ENCODE measurements at places on chromosomes 12 and 14.

DNA sequence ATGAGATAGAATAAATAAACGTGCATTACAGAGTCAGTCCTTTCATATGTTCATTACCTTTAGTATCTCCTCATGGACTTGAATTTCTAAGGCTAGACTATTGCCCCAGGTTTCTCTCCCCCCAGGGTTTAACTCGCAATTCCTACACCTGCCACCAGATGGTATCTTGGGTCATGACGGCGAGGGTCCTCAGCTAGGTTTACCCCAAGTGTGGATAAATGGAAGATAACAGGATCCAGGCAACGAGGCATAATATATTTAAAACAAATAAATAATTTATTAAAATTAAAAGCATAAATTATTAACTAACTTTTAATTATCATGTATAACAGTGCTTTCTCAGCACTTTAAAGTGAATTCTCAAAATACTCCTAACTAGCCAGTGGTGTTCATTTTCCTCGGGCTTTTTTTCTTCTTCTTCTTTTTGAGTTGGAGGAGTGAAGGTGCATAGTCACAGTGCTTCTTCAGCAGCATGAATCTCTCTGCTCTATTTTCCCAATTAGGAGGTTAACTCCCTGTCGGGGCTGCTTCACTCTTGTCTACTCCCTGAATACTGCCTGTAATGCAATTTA lies 243.5 kb upstream of the CAND1 start:
- DNase-seq: peak; percentile 50

DNA sequence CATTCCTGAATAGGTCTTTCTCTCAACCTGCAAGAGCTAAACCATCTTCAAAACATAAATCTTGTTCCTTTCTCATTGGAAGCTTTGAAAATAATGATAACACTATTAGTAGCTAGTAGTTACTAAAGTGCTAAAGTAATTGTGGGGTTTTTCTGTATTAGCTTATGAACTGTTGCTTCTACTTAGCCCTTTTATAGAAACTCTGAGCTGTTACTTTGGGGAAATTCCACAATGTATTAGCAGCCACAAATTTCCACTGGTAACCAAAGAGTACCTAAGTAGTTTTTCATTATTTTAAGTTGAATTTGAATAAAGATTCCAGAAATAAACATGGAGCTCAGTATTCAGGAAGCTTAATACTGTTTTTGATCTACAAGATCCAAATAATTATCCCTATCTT lies 6.4 kb upstream of the MAPK1IP1L start:
- DNase-seq: no peak

DNA sequence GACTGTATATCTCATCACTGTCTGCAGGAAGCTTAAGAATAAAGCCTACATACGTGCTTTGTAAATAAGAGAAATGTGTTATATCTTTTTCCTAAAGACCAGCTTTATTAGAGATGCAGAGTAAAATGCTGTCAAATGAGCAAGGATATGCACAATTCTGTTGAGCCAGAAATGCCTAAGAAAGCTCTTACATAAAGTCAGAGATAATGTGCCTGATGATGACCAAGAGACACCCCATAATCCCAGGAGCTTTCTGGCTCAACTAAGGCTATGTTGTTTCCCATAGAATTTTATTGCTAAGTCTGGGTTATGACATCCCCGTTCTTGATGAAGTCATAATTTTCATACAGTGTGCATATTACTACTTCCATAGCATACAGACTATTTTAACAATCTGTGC lies 209.9 kb downstream of the GALC start:
- DNase-seq: no peak

- no peak for DNase-seq
Measured at GRCh38 chr12:59874781-59875180, 279.0 kb downstream of the SLC16A7 start.

GRCh38 chr14:42480255-42480654 lies 873.6 kb downstream of the LRFN5 start:
- no peak for DNase-seq

DNA sequence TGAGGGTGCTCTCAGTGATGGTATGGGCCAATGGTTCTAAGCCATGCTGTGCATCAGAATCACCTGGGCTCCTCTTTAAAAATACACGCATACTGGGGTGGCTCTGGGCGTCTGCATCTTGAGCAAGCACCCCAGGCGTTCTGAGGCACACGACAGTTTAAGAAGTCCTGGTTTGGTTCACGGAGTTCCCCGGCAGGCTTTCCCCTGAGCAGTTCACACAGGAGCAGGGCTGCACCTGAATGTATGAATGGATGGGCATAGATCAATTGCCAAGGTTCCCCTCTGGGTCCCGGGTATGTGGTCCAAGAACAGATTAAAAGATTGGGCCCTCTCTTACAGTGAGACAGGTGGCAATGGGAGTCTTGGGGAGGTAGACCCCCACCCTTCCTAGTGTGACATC lies 395.3 kb downstream of the DPF3 start:
- DNase-seq: no peak

DNA sequence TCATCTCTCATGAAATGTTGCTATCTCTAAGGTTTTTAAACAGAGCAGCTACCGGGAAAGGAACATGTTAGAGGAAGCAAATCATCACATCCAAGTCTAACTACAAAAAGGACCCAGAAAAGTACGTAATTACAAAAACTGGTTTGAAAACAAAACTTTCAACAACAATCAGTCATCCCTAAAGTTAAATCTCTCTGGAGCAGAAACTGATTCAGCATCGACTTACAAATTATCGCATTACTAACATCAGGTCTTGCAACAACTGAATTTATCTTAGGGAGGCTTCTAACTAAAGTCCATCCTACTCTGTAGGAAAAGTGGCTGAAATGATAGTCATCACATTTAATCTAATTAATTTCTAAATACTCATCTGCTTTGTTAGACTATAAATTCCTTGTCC lies 137.0 kb downstream of the MED13L start:
- no peak for DNase-seq

- DNase-seq: peak; percentile 69
Measured at GRCh38 chr12:108629824-108630476, 3.7 kb downstream of the SELPLG start.

GRCh38 chr14:95876761-95877538 lies at the start of gene TUNAR:
Gene TUNAR, plus strand, starts transcription at chr14:95876832.
- peak; percentile 18 for DNase-seq

DNA sequence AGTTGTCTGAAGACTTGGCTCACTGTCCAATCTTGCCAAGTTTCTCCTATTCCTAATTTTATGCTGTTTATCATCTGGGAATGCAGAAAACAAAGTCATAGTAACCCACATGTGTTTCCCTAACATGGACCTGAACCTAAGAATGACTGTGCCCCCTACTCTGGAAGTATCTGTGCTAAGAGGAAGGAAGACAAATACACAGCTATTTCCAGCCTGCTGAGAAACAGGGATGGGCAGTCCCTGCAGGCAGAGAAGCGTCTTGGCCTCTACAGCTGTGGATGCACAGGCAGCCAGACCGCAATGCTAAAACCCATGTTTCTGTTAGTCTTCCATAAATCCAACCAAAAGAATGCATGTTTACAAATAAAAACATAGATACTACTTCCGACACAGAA lies 56.2 kb downstream of the DUSP16 start:
- DNase-seq: no peak

GRCh38 chr14:76964695-76965094 lies 63.8 kb downstream of the IRF2BPL start:
- peak; percentile 65 for DNase-seq

GRCh38 chr12:66956300-66956699 lies 277.4 kb upstream of the GRIP1 start:
- no peak for DNase-seq

- DNase-seq: no peak
Measured at GRCh38 chr12:91703491-91704283, 442.0 kb downstream of the BTG1 start.

- DNase-seq: no peak
Measured at GRCh38 chr14:53526200-53526599, 373.1 kb upstream of the DDHD1 start.

DNA sequence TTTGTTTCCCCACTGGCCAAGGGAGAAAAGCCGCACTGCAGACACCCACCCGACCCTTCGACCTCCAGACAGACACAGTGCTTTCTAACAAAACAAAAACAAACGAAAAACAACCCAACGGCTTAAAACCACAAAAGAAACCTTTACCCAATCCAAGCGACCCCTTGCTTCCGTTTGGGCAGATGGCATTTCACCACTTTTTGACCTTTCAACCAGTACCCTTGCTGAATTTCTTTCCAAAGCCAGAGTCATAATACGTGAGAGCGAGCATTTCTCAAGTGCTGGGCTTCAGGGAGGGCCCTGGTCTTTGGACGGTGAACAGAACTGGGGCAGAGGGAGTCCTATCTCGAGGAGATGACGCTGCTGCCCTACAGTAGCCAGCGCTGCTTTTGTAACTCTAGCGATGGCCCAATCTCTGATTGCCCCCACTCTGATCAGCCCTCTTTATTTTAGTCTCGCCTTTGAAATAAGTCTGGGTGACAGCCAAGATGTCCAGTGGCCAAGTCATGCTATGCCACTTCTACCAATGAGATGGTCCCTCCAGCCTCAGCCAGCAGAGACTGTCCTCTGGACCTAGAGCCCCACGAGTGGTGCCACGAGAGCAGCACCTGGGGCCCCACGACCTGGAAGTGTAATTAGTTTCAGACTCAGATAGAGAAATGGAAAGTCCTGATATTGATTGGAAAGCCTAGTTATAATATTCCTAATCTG lies 21.9 kb upstream of the ADIPOR2 start:
- no peak for DNase-seq

DNA sequence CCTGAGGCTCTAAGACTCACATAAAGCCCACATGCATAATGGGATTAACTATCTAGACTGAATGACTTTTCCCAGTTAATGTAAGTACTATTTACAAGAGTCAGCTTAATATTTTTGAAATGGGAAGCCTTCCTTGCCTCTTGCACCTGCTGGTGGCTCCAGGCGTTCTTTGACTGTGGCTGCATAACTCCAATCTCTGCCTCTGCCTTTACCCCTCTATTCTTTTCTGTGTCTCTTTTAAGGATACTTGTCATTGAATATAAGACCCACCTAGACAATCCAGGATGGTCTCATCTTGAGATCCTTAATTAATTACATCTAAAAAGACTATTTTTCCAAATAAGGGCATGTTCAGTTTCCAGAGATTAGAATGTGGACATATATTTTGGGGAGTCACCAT lies 66.9 kb upstream of the PCED1B start:
- DNase-seq: no peak

- peak; percentile 47 for DNase-seq
Measured at GRCh38 chr12:113479590-113480335, 8.1 kb upstream of the LHX5 start.

DNA sequence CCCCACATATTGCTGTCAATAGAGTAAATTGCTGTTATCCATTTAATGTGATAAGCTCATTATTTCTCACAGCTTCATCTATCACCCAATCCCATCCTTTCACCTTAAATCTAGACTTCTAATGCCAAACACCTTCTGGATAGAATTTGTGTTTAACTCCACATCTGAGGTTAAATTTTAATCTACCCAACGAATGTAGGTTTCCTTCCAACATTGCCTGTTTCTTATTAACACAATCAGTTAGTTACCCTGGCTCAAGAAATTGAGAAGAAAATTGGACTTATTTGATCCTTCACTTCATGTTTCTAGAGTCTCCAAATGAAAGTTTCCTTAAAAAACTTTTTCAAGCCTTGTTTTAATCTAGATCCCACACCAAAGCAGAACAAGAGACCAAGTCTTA lies 67.3 kb downstream of the PTPRO start:
- no peak for DNase-seq

DNA sequence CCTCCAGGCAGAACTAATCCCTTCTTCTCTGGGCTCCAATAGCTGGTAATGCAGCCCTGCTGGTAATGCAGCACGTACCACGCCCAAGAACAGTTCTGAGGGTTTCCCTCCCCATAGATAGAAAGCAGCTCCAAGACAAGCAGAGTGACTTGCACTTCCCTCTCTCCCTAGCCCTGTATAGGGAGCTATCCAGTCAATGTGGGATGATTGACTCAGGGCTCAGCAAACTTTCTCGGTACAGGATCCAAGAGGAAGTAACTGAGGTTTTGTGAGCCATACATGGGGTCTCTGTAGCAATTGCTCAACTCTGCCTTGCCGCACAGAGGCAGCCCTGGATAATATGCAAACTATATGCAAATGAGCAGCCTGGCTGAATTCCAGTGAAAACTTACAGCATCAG lies 15.5 kb upstream of the FKBP4 start:
- no peak for DNase-seq

GRCh38 chr12:91968777-91969171 lies 176.9 kb downstream of the BTG1 start:
- DNase-seq: no peak

DNA sequence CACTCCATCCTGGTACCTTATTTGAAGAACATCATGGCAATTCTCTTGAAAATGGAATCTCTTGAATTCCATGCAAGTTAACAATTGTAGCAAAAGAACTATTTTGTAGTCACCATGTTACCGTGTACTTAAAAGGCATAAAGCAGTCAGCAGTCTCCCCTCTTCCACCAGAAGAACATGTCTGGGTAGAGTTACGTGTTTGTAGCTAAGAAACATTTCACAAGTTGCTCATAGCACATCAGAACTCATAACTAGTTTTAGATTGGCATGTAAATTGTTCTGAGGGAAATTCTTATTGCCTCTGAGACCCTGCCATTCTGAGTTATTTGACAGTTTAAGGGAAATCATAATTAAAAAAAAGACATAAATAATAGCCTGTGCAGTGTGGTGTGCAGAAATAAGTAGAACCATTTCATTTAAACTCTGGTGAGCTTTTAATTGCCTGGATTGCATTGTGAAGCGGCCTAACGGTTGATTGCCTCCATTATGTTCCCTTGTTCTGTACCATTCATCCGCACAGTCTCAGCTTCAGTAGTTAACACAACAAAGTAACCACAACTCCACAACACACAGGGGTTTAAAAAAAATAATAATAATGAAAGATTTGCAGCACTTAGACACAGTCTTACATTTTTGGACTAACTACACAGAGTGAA lies 2.6 kb downstream of the LMO3 start:
- DNase-seq: no peak

GRCh38 chr14:95196268-95196667 lies 38.9 kb upstream of the DICER1 start:
- no peak for DNase-seq

- DNase-seq: no peak
Measured at GRCh38 chr12:120054293-120054692, 62.3 kb downstream of the RAB35 start.

- DNase-seq: no peak
Measured at GRCh38 chr12:33012226-33012625, 115.6 kb upstream of the PKP2 start.

DNA sequence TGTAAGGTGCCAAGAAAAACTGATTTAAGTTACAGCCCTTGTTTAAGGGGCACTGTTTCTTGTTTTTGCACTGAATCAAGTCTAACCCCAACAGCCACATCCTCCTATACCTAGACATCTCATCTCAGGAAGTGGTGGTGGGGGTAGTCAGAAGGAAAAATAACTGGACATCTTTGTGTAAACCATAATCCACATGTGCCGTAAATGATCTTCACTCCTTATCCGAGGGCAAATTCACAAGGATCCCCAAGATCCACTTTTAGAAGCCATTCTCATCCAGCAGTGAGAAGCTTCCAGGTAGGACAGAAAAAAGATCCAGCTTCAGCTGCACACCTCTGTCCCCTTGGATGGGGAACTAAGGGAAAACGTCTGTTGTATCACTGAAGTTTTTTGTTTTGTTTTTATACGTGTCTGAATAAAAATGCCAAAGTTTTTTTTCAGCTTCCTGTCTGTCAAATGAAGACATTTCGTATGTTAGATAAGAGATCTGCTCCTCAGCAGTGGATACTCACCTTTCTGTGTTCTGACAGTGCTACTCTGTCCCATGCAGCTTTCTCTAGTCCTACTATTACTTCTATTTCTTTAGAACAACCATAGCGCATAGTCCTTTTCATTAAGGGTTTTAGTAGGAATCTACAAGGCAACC lies 1.2 kb upstream of the PA2G4 start:
- DNase-seq: no peak
